ENCODE measurements at places on chromosomes 11 and 22.

DNA sequence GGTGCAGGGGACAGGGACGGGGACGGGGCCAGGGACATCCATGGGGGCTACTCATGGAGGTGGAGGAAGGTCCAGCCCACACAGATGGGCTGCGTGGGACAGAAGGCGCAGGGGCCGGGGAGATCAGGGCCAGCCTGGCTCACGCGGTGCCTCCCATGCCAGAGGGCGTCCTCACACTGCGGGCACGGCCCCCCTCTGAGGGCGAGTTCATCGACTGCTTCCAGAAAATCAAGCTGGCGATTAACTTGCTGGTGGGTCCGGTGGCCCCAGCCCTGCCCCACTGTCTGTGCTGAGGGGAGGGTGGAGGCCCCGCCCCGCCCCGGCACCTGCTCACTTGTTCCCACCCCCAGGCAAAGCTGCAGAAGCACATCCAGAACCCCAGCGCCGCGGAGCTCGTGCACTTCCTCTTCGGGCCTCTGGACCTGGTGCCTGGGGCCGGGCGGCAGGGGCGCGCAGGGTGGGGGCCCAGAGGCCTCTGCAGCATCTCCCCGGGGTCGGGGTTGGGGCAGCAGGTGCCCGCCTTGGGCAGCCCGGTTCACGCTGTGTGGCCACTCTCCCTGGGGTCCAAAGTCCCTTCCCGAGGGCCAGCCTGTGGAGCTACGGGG is 15.8 kb downstream of the EPS8L2 start:
- DNase-seq: no peak

DNA sequence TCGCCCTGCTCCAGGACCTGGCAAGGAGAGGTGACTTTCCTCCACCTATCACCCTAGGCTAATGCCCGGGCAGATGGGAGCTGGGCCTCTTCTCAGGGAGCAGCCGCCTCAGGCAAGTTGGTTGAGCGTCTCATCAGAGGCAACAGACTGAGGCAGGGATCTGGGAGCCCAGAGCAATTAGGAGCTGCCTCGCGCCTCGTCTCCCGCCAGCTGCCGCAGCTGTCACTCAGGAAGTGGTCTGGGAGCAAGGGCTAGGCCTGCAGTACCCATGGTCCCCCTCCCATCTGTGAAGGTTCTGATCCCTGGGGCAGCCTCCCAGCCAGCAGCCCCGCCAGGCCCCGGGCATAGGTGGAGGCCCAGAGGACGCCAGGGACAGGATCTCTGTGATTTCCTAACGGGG is 4.6 kb upstream of the CABP7 start:
- no peak for DNase-seq

- no peak for DNase-seq
Measured at GRCh38 chr11:79396001-79396400, 44.8 kb downstream of the TENM4 start.

GRCh38 chr11:35688023-35688422 is 25.4 kb downstream of the TRIM44 start:
- no peak for DNase-seq

- DNase-seq: no peak
Measured at GRCh38 chr22:45864959-45865476, 111.9 kb downstream of the WNT7B start.

DNA sequence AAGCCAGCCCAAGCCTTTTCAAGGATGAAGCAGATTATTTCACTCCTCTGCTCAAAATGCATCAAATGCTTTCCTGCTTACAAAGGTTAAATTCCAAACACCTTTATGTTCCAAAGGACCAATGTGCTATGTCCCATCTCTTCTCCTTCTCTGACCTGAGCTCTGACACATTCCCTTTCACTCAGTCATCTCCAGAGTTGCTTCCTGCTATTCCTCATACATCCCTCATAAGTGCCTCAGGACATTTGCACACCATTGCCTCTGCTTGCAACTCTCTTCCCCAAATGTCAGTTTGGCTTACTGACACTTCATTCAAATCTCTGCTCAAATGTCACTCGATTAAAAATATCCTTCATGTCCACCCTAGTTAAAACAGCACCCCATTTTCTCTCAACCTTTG is 53.3 kb upstream of the BMAL1 start:
- no peak for DNase-seq

GRCh38 chr11:69431136-69431535 is 50.3 kb upstream of the LINC01488 start:
- DNase-seq: no peak

DNA sequence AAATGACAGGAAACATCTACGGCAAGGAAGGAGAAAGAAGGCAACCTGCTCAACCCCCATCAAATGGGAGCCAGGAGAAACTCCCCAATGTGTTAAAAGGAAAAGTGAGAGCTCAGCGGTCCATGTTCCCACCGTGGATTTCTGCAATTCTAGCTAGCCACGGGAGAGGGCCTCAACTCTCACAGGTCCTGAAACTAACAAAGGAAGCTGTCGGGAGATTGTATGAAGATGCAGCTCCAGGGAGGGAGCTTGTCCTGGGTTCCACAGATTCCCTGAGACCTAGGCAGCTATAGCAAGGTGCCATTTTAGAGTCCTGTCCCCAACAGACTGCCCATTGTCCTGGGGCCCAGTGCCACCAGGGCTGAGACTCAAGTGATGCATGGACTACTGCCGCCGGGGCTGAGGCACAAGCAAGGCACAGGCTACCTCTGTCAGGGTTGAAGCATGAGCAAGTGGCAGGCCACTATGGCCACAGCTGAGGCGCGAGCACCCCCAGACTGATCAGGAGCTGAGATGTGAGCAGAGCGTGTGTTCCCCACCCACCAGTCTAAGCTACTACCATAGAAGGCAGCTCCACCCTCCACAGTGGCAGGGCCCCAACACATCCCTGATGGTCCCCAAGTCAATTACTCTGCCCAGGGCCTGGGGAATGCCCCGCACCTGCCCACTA is 31.3 kb downstream of the RSF1 start:
- no peak for DNase-seq

DNA sequence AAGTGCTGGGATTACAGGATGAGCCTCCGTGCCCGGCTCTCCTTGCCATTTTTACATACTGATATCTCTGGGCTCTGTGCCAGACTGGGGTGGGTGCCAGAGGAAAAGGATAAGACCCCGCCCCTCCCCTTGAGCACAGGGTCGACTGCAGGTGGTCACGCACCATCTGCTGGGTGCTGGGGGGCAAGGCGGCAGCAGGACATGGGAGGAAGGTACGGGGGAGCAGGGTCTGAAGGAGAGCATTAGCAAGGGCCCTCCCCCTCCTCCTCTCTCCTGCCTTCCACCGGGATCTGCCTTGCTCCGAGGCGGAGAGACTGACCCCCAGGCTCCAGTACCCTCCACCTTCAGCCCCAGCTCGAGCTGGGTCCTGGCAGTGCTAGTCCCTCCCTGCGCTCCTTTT is 9.7 kb upstream of the PGA3 start:
- no peak for DNase-seq

DNA sequence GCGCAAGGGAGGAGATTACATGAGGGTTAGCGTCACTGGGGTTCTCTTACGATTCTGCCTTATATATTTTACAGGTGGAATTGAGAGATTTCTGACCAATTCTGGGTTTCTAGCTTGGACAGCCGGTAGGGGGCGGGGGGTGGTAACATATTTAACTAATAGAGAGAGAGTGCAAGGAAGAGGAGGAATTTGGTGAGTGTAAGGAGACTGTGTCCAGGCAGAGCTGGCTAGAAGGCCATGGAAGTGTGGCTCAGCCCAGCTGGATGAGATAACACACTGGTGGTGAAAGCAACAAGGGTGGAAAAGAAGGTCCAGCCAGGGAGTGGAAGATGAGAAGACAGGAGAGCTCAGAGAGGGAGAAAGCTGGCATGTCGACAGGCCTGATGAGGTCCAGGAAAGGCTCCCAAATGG is 56.5 kb downstream of the ST3GAL4 start:
- no peak for DNase-seq

DNA sequence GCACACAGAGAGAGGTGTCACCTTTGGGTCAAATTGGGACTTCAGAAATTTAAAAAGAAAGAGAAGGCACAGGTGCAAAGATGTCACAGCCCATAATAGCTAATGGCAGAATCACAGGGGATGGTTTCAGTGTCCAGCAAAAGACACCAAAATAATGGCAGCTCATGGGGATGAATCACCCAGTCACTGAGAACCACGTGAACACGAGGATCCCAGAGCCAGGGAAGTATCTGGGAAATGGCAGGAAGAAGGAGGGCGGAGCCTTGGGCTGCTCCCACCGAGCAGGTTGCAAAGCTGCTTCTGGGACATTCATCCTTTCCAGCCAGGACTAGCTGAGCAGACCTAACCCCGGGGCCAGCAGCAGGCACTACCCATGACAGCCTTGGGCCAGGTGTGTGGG is 45.6 kb downstream of the TRMU start:
- no peak for DNase-seq

DNA sequence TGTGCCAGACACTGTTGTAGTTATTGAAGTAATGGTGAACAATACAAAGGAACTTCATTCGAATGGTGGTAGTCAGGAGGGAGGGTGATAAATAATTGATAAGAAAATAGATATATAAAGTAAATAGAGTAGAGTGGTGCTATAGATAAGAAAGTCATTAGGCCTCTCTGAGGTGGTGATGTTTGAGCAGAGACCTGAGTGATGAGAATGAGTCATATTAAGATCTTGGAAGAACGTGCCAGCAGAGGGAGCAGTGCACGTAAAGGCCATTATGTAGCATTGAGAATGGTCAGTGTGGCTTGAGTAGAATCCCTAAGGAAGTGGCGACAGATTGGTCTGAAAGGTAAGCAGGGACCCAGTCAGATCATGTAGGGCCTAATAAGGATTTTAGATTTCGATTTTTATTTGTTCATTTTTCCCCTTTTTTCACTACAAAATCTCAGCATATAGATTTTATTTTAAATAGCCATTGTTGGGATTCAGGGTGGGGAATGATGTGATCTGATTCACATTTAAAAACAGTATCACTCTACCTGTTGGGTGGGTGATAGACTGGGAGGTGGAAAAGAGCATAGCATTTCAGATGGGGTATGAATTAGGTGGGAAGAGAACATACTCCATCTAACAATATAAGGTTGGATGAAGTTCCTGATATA is 44.7 kb downstream of the CCDC90B start:
- no peak for DNase-seq

DNA sequence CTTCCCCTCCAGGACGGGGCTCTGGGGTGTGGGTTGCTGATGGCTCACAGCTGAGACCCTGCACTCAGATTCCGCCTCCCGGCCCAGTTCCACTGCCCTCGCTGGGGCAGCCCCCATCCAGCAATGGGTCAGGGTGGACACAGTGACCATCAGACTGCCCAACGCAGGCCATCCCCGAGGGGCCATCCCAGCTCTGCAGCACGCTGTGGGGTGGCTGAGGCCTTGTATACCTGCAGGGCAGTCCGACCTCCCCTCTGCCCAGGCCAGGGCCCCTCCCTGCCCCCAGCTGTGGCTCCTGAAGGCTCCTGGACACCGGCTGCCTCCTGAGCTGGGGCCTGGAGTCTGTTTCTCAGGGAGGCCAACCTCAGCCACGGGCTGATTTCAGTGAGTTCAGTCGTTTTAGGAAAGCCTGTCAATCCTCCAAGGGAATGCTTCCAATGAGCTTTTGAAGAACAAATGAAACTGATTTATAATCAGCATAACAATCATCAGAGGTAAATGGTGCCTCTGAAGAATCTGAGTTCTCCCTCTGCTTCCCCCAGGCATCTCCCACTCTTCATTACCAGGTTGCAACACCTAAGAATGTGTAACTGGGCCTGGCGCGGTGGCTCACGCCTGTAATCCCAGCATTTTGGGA is 95.1 kb downstream of the CELSR1 start:
- no peak for DNase-seq

DNA sequence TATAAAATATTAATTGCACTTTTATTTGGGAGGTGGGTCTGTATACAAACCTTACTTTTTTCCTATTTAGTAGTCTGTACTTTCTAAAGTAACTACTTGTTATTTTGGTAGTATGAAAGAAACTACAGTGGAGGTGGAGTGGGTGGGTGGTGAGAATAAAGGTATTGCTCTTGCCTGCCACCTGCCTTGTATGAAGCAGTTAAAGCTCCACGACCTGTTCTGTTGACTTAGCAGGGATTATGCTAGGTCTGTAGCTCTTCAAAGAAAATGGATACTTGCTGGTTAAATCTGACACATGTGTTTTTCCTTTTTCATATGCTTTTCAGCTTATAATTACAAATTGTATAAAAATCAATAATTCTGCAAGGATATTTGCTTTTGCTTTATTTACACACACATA is 111.9 kb downstream of the EHF start:
- no peak for DNase-seq

GRCh38 chr22:47571616-47572015 is 809.2 kb downstream of the TBC1D22A start:
- DNase-seq: no peak
